RPMI8226 (cell line): ENCODE measurements at places on chromosomes 3 and 15.

- peak; percentile 89 for DNase-seq
Observed at GRCh38 chr15:74955796-74956647, 550 bp downstream of the RPP25 start.

GRCh38 chr3:170256597-170256996, 34.4 kb downstream of the PRKCI start:
- DNase-seq, result no peak

GRCh38 chr3:30286811-30287210, 319.6 kb upstream of the TGFBR2 start:
- no peak for DNase-seq

GRCh38 chr3:56052188-56052587, 416.1 kb downstream of the ERC2 start:
- DNase-seq, result peak; percentile 59

DNA sequence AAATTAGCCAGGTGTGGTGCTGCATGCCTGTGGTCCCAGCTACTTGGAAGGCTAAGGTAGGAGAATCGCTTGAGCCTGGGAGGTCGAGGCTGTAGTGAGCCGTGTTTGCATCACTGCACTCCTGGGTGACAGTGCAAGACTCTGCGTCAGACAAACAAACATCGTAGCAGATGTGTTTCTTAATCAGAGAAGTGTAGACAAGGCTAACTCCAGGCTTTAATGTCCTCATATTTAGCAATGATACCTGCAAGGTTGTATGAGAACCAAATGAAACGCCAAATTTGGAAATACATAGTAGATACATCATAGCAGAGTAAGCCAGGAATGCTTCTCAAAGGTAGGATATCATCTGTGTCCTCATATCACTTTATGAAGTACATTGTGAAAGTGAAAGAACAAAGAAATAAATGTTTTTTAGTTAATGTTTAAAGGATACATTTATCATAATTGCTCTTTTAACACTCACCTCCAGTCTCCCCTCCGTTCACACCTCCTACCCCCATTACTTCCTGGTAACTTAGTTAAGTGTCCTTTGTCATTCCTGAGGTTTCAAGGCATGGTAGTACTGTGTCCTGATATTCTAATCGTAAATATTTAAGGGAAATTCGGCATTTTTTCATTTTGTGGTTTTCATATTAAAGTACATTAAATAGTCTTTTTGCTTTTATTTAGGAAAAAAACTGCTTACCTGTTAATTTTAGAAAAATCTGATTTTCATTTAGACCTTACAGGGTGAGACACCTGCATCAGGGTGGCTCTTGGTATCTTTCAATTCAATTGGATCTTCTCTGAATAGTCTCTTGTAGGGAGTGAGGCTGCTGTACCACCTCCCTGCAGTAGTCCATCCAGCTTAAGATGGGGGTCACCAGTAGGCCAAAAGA, 96.1 kb downstream of the OPA1 start:
- no peak for DNase-seq

DNA sequence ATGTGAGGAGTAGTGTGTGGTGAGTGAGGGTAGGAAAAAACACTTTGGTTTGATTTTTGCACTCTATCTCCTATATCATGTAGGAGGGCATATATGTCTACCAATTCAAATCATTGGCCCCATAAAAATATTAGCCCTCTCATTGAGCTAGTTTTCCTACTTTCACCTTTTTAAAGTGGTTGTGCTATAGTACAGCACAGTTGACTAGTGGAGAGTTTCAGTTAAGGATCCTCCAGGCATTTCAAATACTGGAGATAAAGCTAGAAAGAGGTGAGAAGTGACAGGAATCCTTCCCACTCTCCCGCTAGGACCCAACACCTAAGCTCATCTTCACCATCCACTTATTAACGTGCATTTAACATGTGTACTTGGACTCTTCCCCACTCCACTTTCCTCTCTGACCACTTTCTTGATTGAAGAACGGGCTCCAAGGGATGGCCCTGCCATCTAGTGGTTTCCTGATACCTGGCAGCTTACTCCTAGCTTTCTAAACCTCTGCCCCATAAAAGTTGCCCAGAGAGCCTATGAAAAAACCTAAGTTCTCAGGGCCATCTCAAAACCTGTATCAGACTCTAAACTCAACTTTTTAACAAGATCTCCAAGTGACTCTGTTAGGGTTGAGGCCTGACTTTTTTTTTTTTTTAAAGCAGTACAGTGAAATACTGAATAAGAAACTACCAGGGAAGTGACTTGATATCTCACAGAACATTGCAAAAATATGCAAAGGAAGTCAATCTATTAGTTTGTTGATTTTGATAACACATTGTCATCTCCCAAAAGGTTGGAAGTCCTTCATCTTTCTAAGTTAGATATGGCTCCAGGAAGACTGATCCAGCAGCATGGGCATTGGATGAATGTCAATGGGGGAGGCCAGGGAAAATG, 17.9 kb downstream of the IL12A start:
- peak; percentile 80 for DNase-seq

GRCh38 chr15:47908950-47909670, 191.8 kb downstream of the SEMA6D start:
- no peak for DNase-seq

GRCh38 chr3:62954580-62954979, 79.4 kb upstream of the CADPS start:
- DNase-seq, result no peak

DNA sequence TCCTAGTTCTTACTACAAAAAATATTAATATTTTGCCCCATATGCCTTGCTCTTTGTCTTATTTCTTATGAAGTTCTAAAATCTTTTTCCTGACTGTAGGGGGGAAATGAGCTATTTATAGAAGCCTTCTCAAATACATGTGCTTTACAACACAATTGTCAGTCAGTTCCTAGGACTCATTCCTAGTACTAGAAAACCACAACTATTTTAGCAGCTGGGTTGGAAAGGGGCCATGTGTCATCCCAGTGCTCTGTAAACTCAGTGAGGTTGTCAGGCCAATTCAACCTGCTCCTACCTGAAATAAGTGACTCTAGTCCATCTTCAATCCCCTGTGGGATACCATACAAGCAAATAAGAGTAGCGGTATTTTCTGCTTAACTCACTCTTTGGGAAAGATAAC, 153.8 kb downstream of the ULK4 start:
- DNase-seq, result no peak

DNA sequence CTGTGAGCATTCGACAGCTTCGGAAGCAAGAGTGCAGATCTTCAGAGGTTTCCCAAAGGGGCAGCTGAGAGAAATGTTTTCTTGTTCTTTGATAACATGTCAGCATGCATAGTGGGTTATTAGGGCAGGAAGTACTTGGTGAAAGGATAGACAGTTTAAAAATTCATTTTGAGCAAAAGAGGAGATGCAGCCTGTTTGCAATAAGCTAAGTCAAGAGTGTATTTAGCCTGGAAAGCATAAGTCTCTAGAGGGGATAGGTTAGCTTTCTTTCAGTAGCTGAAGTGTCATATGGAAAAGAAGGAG, 7.4 kb downstream of the SLC6A11 start:
- DNase-seq, result no peak

DNA sequence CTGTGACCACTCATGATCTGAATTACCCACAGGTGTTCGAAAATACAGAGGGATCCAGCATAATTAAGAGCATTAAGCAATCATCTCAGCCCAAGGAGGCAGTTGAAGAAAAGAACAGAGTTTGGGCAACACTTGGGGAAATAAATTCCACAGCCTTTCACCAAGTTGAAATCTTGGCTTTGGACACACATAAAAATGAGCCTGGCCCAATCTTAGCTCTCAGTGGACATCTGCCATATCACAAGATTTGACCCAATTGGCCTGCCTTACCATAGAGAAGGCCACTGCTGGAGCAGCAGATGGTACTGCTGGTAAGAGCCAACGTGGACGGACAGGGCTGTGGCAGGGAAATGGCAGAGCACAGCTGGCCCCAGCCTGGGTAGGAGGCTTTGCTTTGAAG, 13.0 kb downstream of the FOXP1 start:
- no peak for DNase-seq
